ENCODE measurements at places on chromosomes 7 and 10.

DNA sequence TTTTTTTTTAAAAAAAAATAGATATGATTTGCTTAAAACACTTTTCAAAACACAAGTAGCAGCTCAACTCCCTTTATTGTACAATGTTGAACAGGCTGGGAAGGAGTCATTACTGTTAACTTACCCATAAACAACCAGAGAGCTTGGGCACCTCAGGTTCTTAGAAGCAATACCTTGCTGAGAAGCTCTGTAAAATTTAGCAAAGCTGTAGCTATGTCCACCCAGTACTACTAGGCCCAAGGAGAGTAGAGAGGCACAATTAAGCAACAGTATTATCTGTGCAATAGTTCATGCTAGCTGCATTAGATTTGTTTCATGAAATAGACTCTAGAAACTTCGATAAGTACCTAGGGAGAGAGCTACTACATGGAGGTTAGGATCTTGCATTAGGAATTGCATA, 32.0 kb downstream of the SEMA3A start:
- no peak for DNase-seq

DNA sequence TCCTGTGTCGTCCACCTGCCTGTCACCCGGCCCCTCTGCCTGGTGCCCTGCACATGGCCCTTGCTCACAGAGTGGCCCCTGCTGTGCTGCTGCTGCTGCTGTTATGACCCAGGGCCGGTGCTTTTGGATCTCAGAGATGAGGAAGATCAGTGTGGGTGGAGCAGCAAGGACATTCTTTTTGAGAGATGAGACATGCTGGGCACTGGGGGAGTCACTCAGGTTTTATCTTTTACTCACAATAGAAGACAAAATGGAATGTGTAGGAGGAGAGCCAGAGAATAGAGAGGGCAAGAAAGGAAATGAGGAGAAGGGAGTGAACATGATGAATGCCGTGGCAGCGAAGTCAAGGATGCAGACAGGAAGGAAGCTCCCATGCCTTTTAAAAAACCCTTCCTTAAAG, 611.5 kb upstream of the DPP6 start:
- DNase-seq, result no peak

- DNase-seq, result no peak
These were observed 1.5 kb downstream of the CTBP2 start for GRCh38 chr10:125158601-125159485.

DNA sequence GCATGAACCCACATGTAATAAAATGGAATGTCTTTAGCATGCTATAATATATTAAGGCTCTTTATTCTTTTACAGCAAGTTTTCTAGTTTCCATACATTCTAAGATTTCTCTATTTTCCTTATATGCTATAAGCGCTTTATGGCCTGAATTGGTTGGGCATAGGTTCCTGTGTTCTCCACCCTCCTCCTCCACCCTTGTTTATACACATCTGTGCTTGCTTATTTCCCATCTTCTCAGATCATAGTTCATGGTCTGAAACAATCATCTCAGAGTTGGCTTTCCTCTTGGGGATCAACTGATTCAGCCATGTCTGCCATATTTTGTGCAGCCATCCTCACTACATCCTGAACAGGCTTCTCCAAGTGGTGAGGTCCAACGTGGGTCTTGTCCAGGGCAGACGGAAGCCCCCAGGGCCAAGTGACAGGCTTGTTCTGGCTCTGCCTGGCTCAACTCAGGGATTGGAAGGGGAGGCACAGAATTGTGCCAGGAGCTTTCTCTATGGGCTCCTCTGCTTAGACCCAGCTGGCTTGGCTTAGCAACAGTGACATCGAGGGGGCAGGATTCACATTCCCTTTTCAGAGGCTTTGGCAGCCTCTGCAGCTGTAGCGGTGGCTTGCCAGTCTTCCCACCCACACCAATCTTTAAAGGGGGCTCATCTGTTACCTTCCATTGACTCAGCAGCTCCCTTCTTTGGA, 327.3 kb downstream of the PTEN start:
- DNase-seq, result no peak

- DNase-seq, result no peak
These were observed 17.9 kb upstream of the SMO start for GRCh38 chr7:129170441-129171021.

DNA sequence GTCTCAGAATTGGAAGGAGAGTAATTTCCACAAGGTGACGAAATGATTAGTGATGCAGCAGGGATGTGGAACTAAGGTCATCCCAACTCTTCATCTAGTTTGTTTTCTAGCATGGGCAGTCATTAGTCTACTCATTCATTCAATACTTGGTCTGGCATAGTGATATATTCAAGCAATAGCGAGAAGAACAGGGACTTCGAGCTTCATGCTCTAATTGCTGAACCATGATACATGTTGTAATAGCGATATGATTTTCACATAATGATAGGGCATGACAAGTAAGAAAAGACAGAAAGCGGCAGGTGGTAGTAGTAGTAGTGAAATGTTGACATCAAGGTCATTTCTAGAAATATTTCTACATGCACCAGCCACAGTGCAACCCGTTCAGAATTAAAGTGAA, 652.1 kb downstream of the PHTF2 start:
- DNase-seq, result no peak

DNA sequence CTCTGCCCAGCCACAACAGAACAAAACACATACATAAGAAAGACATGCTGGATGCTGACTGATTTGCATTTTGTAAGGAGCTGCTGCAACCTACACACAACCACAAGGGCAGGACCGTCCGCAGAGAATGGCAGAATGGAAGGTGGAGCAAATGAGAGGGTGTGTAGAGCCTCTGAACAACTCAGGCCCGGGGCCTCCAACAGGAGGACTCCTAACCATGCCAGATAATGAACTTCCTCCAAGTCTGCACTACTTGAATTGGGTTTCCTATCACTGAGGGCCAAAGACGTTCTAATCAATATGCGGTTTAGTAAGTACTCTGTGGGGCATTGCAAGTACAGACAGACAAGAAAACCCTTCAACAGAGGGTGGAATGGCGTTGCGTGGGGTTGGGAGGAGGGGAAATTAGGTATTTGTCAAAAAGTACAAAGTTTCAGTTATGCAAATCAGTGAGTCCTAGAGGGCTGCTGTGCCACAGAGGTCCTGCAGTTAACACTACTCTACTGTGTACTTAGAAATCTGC, 14.6 kb downstream of the VOPP1 start:
- no peak for DNase-seq

DNA sequence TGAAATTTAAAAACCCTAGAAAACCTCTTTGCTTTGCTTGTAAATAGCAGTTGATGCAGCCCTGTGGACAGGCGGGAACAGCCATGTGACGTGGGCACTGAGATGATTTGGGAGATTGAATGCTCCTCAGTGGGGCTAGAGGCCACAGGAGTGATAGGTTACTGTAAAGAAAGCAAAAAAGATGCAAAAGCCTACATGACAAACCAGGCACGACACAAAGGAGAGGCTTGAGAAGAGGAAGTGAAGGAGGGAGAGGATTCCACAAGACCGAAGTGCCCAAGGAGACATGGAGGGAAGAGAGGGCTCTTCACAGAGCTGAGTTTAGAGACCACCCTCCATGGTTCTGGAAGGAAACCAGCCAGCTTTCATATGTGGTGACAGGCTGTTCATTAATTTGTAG, 25.7 kb downstream of the IKZF1 start:
- no peak for DNase-seq

DNA sequence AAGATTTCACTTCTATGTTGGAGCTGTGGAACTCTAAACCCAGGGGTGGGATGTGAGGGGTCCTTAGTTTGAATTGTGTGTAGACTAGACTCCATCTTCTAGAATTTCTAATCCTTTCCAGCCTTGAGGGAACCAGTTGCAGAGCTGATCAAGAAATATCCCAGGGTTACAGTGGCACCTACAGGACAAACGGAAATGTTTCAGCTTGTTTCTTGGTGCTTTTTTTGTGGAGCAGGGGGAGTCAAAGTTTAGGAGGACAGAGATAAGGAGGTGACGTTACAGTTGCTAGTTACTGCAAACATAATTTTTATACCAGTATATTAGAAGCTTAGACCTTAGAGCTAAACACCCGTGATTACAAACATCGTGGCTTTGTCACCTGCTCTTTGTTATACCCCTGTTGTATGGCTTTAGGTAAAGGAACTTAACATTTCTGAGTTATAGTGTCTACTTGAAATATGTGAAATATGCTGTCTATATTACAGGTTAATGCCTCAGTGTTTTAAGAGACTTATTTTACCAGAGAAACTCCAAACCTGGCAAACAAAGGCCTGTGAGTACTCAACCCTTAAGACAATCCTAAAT, 84.5 kb upstream of the DYNC1I1 start:
- DNase-seq, result no peak

DNA sequence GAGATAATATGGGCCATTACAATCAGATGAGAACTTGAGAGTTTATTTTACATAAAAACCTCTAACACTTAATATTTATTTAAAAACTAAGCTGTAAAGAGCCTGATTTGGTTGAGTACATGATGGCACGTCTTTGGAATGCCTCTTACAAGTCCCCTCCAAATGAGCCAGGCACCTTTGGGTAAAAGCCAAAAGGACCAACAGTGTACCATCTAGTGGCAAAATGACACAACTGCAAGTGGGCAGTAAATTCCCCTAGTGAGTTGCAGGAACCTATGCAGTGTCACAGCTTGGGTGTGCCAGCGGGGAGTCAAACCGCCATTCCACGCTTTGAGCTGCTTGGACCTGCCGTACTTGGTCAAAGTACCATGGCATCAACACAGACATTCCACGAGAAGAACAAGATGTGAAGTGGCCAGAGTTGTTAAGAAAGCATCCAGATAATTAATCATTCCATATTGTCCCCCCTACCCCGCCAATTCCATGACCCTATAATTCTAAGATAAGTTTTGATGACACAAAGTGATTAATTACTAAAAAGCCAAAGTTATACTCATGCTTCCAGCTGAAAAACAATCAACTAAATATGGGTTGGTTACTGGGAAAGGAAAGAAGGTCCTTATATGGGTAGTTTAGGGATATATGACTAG, 115.2 kb downstream of the SORBS1 start:
- no peak for DNase-seq

- DNase-seq, result no peak
These were observed 979 bp downstream of the LRRC4 start for GRCh38 chr7:128030263-128030653.

GRCh38 chr10:73650537-73651331, 5.1 kb downstream of the SYNPO2L start:
- DNase-seq, result no peak

DNA sequence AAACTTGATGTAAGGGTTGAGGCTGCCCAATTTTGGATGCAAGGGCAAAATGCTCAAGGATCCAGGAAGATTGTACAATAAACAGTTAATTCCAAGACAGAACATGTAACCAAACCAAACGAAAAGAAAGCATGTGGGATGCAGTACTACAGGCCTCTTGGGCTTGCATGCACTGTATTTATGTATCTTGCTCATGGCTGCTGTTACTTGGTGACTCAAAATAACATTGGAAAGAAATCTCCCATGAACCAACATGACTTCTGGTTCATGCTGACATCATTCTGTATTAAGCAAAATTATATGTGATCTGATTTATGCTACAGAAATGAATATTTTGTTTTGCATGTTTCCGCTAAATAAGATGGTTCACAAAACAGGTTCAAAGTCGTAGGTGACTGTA, 65.9 kb upstream of the FZD1 start:
- DNase-seq, result no peak

DNA sequence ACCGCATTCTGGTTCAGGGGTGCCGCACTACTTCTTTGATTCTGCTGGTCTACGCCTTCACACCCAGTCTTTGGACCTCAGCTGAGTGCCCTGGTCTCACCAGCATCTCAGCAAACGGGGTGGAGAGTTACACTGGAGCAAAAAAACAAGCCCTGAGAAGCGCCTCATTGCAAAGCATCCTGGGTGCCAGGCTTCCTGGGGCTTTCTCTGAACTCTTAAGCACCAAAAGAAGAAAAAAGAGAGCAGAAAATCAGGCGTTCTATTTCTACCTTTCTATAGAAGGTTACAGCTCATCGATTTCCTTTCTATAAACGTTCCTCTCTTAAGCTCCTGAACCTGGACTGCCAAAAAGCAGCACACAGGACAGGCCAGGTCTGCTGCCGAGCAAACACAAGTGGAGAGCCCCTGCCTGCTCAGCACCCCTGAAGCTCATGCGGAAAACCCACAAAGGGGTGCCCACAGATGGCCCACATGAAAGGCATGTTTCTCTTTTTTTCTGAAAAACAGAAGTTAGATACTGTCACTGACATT, 217.9 kb downstream of the SFMBT2 start:
- DNase-seq, result no peak

DNA sequence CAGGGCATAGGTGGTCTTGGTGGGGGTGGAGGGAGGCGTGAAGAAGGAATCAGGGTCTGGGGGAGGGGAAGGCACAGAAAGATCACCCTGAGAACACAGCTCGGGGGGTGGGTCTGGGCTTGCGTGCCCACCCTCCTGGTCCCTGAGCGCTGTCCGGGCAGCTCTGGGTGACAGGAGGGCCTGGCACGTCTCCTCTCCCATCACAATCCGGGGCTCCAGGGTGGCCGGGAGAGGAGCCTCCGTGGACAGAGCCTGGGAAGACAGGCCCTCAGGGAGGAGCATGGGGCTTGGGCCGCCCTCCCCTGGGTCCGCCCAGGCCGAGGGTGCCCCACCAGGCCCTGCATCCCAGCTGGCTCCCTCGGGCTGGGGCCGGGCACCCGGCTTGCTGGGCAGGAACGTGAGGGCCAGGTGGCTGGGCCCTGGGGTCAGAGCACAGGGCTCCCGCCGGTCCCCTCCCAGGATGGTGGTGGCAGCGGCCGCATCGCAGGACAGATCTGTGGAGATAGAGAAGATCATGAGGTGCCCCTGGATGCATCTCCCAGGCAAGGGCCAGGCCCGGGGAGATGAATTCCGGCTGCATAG, 3.1 kb downstream of the NACAD start:
- DNase-seq, result no peak

DNA sequence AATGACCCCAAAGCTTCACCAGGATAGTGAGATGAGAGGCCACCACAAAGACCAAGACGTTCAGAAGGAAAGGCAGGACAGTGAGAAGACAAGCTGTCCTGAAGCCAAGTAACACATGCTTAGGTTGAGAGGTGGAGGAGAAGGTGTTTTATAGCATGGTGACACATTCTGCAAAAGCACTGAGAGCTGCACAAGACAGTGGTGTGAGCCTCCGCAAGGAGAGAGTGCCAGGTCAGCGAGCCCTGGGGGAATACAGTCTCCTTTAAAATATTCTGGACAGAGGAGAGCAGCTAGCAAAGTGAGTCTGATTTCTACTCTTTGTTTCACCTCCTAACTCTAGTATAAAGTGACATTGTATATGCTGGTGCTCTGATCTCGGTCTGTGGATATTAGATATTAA, 68.0 kb upstream of the VKORC1L1 start:
- DNase-seq, result no peak

DNA sequence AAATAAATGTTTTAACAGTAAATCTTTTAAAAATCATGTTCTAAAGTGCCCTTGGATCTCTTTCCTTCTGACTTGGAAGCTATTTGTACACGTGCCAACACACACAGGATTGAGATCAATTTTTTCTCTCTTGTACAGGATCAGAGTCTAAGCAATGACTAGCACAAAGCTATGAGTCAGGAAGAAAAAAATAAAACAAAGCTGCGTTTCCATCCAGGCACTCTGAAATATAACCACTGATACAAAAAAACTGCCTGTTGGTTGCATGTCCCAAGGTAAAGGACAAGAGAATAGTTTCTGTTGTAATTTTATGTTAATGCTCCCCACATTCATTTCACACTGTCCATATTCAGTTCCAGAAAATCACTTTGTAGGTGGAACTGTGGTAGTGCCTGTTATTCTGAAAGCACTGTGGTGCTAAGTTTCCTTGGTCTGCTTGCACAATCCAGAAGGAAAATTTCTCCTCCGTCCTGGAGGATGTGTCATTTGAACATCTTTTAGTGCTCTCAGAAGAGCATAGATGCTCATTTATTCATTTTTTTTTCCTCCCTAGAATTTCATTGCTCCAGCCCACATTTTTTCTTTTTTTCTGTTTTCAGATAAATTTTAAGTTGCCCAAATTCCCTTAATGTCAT, 113.4 kb downstream of the PLXDC2 start:
- no peak for DNase-seq

All from NCI-H2081 treated with DMSO at 0.1 percent for 48 hours (cell line).